Fibroblast of gingiva (primary cell): ENCODE measurements at places on chromosomes 5 and 9.

- DNase-seq: no peak
Measured at GRCh38 chr9:85645909-85646627, 95.7 kb downstream of the AGTPBP1 start.

- DNase-seq: no peak
Measured at GRCh38 chr5:114430532-114430931, 68.7 kb downstream of the KCNN2 start.

GRCh38 chr5:132915681-132916080, 42.2 kb downstream of the LEAP2 start:
- no peak for DNase-seq

DNA sequence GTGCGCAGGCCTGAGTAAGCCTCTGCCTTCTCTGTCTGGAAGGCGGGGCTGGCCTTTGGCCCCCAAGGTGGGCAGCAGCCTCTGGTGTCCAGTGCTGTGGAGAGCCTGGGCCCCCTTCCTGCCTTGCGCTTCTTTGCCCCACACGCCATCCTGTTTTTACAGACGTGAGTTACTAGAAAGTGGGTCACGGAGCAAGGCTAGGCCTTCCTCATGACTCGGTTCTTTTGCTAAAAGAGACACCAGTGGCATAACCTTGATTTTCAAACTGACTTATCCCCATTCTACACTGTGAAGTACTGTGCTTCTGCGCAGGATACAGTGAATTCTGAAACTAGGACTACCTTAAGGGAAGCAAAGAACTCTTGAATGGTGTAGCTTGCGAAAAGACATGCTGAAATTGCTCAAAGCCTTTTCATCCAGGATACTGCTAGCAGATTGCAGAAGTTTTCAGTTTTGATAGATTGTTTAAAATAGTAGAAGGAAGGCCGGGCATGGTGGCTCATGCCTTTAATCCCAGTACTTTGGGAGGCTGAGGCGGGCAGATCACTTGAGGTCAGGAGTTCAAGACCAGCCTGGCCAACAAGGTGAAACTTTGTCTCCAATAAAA, 7.2 kb downstream of the ROPN1L start:
- no peak for DNase-seq

DNA sequence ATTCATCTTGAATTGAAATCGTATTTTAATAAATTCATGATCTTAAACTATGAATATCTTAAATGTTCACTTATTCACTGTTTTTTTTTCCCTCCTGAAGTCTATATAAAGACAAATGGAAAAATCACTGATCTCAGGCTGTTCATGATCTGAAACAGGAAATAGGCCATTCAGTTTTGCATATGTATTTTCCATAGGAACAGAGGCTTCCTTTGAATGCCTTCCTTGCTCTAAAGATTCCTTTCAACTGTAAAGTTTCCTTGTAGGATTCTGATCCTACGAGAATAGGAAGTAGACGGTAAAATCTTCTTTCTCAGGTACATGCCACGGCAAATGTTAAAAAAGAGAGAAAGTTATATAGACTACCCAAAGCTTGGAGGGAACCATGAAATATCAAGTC, 194.4 kb upstream of the PPP1R2B start:
- DNase-seq: no peak

DNA sequence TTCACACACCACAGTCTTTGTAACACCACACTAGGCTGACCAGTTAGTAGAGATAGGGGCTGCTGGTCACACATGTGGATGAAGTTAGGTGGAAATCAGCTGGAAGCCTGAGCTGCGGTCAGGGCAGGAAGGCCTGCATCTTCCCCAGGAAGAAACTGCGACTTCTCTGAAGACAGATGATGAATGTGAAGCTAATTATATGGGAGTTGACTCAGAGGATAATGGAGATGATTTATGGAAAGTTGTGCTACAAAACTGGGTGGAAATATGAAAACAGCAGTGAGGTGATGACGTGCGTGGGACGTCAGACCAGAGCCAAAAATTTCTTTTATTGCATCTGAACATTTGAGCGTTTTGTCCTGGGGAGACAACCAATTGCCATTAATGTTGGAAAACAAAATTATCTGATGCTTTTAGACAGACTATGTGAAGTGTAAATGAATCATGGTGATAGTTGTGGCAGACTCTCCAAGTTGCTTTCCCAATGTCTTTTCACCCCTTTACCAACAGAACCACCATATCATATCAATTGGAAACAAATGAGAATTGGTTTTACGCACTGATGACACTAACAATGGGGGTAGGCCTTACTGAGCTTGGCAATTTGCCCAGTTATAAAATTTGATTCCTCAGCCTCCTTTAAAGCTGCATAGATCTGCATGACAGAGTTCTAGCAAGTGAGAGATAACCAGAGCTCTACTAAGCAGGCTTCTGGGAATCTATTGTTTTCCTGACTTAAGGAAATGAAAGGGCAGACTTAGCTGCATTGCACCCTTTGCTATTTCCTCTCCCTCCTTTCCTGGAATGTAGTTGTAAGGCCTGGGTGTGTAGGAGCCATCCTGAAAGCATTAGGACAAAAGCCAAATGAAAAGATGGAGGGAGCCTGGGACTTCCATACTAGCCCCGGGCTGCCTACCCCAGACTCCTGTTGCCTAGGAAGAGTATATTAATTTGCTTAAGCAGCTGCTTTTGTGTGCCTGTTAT, 84.0 kb downstream of the RAB3C start:
- no peak for DNase-seq

DNA sequence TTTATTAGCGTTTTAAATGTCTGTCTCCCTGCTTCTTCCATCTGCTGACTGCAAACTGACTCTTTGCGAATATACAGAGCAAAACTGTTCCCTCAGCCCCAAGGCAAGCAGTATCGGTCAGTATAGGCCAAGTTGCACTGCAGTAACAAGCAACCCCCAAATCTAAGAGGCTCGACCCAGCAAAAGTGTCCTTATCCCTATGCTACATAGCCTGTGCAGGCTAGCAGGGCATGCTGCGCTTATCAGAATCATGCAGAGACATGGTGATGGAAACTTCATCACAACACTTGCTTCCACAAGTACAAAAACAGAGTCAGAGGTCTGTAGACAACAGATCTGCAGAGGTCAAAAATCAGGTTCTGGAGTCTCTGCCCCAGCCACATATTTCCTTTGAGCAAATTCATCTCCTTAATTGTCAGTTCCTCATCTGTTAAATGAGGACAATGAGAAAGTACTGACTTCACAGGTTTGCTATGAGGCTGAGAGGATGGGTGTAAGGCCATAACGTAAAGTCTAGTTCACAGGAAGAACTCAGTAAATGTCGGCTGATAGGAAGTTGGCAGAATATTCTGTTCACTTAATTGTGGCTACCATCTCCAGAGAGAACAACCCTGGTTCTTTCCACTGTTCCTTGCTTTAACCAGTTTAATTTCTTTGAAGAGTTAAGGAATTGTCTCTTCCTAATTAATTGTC, 9.6 kb upstream of the IL17B start:
- no peak for DNase-seq

- no peak for DNase-seq
Measured at GRCh38 chr9:83081846-83082245, 18.9 kb upstream of the RASEF start.

GRCh38 chr5:34913072-34913471, 2.2 kb downstream of the RAD1 start:
- peak; percentile 89 for DNase-seq

DNA sequence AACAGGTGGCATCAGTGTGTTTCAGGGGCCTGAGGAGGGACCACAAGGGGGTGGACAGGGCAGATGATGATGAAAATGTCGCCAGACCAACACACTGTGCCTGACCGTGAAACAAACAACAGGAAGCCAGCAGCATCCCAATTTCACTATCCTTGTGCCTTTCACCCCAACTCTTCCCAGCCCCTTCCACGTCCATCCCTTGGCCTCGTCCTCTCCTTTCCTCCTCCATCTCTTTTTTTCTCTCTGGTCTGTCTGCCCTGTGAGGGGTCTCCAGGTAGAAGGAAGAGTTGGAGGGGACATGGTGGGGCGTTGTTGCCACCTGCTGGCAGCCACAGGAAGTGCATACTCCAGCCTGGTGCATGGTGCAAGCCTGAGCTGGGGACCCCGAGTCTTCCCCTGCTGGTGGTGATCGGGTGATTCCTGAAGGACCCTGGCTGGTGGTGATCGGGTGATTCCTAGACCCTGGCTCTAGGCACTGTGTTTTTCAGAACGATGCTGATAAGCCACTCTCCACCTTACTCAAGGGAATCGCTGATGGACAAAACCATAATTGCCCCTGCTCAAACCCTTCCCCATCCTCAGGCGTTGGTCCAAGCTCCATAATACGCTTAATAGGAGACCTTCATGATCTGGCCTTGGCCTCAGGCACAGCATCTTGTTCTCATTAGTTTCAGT, 21.7 kb upstream of the NSD1 start:
- no peak for DNase-seq

- no peak for DNase-seq
Measured at GRCh38 chr5:24862117-24862516, 217.3 kb upstream of the CDH10 start.

- DNase-seq: no peak
Measured at GRCh38 chr9:121610638-121610953, 40.8 kb upstream of the DAB2IP start.

DNA sequence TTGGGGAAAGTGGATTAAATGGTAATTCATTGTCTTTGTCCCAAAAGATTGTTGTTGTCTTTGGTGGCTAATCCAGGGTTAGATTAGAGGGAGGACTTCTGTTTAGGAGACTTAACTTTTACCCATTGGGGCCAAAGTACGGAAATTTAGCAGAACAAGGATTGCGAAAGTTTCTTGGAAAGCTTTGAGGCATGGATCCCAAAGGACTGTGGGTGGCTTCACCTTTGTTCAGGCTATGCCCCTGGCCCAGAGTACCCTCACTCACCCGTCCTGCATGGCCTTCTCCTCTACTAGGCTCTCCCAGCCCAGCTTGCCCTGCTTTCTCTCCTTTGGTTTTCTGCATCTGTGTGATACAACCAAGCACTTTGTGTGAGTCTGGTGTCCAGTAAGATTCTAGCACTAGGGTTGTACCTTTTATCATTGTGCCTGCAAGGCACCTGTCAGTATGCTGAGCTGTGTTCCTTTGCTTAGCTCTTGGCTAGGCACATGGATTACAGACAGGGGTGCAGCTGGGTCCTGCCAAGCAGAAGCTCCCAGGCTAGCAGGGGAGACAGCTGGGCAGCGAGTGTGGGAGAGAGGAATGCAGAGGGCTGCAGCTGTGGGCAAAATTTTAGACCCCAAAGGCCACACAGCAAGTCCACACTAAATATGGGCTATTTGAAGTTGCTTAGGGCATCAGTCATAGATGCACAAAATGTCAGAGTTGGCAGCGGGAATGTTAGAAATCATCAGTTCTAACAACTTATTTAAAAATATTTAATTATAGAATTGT, 3.2 kb downstream of the PPARGC1B start:
- DNase-seq: no peak

- DNase-seq: no peak
Measured at GRCh38 chr9:128706671-128707381, 4.5 kb downstream of the PKN3 start.
